CD4-positive, alpha-beta T cell treated with Interleukin-17A for 4 hours (primary cell): ENCODE measurements at places on chromosomes 3 and 15.

DNA sequence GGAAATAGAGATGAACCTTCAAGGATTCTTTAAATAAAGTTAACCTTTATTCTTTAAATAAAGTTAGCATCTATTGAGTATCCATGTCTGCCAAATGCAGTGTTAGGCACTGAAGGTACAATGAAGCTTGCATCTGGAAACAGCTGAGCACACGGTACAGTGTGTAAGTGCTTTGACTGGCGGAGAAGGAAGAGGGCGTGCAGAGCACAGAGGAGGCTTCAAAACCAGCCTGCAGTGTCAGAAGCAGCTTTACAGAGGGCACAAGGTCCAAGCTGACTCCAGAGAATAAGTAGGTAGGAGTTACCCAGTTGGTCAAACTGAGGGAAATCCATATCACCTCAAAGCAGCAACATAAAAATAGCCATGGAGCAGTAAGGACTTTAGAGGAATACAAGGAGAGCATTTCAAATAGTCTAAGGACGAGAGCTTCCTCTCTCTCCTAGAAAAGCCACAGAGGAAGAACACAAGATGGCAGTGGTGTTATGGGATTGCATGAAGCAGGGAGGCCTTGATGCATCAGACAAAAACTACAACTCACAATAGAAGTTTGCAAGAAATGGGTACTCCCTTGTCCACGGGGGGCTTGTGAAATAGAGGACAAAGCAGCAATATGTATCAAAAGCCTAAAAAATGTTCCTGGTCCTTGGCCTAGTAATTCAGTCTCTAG lies 60.3 kb upstream of the PPP2R3A start:
- no peak for DNase-seq

- DNase-seq = no peak
Observed at GRCh38 chr3:33233884-33234283, 15.3 kb upstream of the SUSD5 start.

DNA sequence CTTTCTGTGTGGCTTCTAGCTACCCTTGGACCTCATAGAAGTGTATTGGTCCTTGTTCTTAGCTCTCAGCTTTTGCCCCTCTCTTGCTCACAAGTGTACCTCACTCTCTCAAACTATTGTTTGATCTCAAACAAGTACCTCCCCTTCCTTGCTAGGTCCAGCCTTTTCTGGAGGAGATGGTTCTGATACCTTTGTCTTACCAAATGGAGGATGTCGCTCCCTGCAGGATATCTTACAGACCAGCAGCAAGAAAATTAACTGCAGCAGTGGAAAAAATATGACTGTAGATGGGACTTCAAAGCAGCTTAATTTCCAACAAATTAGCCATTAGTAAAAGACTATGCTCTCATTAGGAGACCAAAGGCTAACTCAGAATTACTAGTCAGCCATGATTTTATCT lies 388.1 kb upstream of the ROBO2 start:
- no peak for DNase-seq

GRCh38 chr3:194053136-194053535 lies 82.8 kb upstream of the HES1 start:
- DNase-seq = no peak

GRCh38 chr3:13866041-13866965 lies 13.6 kb downstream of the WNT7A start:
- peak; percentile 80 for DNase-seq
